ENCODE measurements at places on chromosomes 6 and 20.

- no peak for DNase-seq
Measured at GRCh38 chr6:45969026-45969425, 46.6 kb downstream of the CLIC5 start.

DNA sequence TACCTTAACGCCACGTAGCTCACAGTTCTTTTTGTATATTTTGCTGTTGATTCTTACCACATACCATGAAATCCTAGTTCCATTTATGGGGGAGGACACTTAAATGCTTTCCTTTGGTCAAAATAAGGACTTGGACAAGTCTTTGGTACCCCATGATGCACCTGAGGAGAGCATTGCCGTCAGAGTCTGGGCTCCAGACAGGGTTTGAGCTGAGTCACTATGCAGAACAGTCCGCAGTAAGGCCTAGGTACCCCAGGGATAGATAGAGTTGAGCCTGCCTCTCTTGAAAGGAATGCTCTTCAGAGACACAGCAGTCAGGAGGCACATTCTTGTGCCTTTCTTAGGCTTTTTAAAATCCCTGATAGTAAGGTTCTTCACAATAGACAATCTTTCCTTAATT lies 6.0 kb downstream of the PARD6B start:
- DNase-seq: no peak

- peak; percentile 40 for DNase-seq
Measured at GRCh38 chr6:2990248-2990931, 9.3 kb upstream of the NQO2 start.

- no peak for DNase-seq
Measured at GRCh38 chr20:22791877-22792525, 207.6 kb upstream of the FOXA2 start.

DNA sequence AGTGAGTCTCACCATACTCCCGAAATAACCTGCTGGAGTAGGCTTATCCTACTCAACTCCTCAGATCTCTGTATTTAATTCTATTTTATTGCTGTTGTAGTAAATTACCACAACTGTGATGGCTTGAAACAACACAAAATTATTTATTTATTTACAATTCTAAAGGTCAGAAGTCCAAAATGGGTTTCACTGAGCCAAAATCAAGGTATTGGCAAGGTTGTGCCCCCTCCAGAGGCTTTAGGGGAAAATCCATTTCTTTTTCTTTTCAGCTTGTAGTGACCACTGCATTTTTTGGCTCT lies 869 bp upstream of the SLC17A2 start:
- DNase-seq: no peak

DNA sequence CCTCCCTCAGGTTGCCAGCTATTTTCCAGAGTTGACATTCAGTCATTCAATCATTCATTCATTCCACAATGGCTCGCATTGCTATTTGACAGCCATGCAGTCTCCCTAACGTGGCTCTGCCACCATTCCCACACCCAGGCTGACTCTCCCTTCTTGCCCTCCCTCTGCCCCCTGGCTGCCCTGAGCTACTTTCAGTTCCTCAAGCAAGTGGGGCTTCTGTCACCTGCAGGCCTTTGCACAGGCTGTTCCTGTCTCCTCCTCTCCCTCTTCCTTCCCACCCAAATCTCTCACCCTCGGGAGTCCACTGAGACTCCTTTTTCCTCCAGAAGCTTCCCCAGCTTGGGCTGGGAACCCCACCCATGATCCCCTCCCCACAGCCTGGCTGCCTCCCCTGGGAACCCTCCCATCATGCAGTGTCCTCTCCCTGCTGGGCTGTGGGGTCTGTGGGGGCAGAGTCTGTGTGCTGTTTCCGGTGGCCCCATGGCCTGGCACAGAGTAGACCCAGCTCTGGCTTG lies 2.6 kb downstream of the PACSIN1 start:
- DNase-seq: peak; percentile 73

- no peak for DNase-seq
Measured at GRCh38 chr6:166474721-166475565, 92.2 kb upstream of the MPC1 start.

DNA sequence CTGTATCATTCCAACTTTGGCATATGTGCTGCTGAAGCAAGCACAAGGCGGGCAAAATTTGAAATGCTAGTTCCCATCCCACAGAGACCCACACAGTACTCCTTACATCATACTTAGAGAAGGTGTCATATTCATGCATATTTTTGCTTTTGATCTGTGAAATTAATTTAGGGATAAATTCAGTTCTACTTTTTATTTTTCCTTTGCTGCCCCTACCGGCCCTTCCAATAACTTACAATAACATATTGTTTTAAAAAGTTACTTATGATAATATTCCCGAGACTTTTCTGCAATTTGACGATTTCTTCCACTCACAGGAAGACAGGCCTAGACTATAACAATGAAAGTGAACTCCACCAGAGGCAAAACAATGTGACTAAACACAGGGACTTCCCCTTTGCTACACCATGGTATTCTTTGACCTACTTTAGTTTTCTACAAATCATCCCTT lies 35.0 kb downstream of the SESN1 start:
- DNase-seq: peak; percentile 79

- no peak for DNase-seq
Measured at GRCh38 chr6:136210398-136211165, 39.5 kb downstream of the MTFR2 start.

DNA sequence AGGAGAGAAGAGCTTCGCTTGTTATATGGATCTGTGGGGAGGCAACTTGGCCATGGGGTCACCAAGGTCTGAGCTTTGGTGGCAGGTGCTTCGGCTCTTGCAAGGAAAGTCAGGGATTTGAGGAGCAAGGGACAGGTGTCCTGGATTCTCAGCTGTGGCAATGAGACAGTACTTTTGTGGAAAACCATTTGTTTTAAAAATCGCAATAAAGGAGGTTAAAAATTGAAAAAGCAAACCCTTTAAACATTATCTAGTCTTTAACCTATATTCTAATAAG lies 64.3 kb downstream of the NOL4L start:
- no peak for DNase-seq

DNA sequence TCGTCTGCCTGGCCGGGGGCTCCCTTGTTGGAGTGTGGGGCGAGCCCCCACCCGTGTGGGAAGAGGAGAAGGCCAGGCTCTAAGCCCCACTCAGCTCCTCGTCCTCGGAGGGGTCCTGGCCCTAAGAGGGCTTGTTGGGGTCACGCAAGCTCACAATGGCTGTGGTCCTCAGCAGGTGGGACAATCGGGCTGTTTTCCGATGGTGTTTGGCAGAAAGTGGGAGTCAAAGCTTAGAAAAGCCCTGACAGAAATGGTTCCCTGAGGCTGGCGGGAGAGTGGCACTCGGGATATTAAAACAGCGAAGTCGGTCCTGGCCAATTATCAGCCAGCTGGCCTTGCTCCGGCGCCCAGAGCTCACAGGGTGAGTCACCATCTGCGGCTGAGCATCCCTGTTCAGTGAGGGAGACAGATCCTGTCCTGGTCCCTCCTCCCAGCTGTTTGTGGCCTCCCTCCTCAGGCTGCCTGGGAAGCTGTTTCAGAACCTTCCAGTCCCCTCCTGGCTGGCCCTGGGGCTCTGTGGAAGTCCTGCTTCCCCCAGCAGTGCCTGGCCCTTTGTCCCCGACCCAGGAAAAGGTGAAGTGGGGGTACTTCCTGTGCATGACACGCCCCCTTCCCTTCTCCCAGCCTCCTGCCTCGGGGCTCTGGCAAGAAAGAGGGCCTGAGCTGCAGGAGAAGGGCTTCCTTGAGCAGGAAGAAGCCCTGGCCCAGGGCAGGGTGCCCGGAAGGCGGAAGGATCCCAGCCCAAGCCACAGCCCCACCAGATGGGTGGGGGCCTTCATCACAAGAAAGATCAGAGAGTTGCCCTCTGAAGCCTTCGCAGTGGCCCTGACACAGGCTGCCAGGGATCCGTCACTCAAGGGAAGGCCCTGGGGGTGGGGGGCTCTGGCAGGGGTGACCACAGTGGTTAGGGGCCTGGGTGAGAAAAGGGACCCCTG lies 53.6 kb upstream of the BHLHE23 start:
- no peak for DNase-seq

DNA sequence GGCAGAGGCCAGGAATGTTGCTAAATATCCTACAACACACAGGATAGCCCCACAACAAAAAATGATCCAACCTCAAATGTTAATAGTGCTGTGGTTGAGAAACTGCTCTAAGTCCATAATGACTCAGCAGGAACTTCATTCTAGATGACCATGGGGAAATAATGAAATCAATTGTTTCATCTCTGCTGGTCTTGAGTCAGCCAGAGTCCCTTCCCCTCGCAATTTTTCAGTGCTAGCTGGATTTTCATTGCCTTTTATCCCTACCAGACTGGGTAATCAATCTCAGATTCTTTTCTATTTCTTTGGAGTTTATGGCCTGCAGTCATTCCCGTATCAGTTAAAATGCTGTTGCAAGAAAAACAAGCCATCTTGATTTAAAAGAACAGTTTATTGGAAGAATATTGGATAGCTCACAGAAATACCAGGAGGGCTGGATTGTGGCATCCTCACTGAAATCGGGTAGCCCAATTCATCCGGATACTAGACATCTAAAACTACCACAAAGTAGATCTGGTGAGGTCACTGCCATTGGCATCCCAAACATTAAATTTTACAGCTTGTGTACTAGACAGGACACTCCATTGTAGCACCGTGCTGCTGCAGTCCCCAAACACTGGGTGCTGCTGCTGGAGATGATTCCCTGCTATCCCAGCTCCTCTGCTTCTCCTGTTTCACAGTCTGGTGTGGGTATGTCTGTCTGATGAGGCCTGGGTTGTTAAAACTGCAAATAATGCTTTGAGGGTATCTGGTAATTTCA lies 30.3 kb upstream of the POPDC3 start:
- DNase-seq: peak; percentile 82

DNA sequence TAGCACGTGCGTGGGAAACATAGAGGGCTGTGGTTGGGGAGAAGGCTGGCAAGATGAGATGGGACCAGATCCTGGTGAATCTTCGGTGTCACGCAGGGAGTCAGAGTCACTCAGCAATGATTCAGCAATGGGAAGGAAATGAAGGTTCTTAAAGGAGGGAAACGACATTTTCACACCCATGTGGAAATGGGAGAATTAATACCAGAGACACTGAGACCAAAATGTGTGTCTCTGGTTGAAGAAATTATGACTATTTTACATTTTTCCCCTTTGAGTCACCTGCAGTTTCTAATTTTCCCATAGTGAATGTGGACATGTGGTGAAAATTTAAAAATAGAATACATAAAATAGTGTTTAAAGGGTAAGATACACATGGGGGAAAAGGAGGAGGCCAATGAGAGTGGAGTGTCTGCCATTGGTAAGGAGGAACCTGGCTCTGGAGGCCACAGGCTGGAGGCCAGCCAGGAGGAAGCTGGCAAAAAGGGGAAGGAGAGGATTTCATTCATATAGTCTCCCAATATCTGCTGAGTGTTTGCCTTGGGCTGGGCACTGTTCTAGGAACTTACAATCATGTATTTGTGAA lies 17.5 kb downstream of the NRN1 start:
- DNase-seq: peak; percentile 58

- no peak for DNase-seq
Measured at GRCh38 chr6:26388441-26388840, 5.5 kb downstream of the BTN2A2 start.

GRCh38 chr6:70110126-70111022 lies 192.5 kb downstream of the COL9A1 start:
- no peak for DNase-seq

- DNase-seq: no peak
Measured at GRCh38 chr6:1574083-1574761, 35.5 kb upstream of the FOXC1 start.

DNA sequence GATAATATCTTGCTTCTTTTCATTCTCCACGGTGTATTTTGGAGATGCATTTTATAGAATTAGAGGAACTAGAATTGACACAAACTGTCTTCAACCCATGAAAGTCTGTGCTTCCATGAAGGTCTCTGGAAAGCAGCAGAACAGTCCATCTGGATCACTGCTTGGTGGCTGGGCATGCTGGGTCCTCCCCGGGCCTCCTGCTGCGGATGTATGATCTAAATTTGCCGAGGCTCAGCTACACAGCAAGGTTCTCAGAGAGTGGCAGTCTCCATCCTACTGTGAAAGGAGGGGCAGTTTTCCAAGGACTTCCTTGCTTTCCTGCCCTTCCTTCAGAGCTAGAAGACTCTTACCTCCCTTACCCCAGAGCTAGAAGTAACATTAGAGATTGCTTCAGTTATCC lies 15.1 kb downstream of the PKIG start:
- no peak for DNase-seq

GRCh38 chr6:17165383-17165782 lies 63.5 kb downstream of the STMND1 start:
- DNase-seq: no peak

DNA sequence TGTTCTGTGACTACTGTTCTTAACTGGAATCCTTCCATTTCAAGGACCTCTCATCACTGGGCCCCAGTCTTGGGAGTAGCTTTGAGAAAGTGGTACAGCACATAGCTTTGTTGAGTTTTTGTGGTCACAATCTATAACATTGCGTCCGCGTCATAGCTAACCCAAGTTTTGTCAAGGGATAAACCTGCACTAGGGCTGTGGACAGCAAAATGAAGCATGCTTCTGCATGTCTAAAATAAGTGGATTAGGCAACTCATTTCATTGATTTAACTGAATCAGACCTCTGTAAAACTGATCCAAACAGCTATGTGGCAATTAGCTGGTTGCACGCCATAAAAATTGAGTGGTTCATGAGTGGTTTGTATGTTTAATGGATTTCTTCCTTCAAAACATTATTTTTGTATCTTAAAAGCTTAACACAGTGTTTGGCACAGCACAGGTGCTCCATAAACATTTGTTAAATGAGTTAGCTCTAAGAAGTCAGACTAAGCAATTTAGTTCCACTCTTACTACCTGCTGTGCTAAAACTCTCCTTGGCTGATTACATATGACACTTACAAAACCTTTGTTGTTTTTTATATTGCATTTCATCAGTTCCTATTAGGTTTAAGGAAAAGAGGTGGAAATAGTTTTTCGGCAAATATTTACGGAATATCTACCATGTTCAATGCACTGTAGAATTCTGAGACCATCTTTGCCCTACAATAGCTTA lies 160.3 kb upstream of the ATXN1 start:
- no peak for DNase-seq

GRCh38 chr6:82951389-82951788 lies 114.3 kb downstream of the UBE3D start:
- no peak for DNase-seq

- DNase-seq: no peak
Measured at GRCh38 chr6:17182961-17183360, 81.1 kb downstream of the STMND1 start.

DNA sequence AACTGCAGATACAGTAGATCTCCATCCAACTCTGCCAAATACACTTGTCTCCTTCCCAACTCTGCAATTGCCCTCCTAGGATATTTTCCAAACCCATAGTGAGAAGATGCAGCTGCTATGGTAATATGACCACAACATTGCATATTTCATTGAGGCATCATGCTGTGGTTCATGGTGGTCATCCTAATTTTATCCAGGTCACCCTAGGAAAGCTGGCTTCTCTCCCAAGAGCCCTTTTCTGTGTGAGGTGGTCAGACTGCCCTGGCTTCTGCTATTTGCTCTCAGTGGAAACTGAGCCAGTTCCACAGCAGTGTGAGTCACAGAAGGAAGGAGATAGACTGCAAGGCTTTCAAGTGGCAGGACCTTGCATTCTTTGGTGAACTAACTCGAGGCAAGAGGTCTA lies 5.5 kb downstream of the OGFRL1 start:
- no peak for DNase-seq
